Bronchial epithelial cell (primary cell): ENCODE measurements at places on chromosomes 12 and 14.

DNA sequence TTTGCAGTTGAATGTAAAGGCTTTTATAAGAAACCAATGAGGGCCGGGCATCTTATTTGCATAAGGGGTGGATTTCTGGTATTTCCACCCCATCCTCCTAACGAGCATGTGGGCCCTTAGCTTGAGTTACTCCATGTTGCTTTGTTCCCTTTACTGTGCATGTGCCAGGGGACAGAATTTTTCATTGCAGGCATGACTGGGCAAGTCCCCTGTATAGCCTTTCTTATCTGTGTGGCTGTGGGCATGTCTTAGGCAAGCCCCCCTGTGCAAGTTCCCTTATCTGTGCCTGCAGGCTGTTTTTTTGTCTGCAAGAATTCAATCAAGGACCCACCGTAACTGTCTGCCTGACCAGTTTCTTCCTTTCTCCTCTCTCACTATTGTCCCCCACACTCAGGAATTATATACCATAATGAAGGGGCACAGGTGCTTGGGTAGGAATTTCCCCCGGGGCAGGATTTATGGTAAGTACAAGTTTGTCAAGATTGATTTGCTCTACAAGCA lies 152.2 kb upstream of the CNOT2 start:
- no peak for DNase-seq

DNA sequence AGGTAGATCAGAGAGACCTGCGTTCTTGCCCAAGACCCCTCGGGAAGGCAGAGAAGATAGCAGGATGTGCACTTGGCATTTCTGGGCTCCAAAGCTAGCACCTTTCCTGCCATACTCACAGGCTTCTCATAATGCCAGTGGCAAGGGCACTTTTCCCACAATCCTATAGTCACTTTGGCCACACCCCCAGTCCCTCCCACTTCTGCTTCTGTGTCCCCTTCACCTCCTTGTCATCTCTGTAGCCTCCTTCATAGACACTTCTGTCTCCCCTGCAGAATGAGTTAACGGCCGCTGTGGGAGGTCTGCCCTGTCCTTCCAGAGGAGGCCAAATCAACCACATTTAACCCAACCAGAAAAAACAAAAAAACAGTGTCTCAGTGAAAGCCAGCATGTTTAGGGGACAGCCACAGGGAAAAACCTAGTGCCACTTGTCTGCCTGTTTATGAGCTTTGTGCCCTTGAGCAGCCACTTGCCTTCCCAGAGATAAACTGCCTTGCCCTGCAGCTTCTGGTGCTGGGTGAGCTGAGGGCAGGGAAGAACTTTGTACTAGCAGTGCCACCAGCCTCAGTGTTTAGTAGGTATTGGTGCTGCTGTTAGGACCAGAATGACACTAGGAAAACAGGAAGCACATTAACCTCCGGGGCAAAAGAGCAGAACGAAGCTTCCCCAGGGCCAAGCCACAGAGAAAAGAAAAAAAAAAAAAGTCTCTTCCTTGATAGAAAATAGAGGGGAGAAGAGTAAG lies 193.0 kb upstream of the PWP1 start:
- DNase-seq = no peak

DNA sequence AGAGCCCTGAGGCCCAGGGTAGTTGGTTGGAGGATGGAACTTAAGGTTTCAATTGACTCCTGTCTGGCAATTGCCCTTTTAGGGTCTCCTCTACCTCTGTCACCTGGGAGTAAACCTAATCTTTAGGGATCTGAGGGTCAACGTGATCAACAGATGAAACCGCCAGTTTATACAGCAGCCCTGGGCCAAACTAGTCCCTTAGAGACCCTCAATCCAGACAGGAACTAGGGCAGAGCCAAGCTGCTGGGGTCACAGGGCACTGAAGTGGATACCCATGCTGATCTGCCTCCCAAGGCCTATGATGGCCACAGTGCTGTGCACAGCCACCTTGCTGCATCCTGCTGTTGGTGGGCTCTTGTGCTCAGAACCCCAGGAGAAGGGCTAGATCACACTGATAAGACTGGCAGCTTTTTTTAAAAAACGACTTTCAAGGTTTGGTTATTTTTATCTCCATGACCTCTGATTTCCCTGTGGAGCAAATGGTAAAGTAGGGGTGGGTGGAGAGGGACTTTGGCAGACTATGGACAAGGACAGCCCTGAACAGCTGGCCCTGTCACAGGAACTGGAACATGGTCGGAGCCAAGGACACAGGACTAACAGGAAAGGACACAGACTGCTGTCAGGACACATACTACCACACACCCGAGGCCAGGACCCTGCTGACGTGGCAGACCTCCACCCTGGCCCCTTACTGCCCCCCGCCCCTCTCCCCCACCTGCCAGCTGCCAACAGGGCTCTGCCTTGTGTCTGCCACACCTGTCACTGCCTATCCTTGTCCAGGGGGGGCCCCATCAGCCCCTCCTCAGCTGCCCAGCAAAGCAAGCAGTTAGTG lies 474 bp downstream of the FITM1 start:
- no peak for DNase-seq

DNA sequence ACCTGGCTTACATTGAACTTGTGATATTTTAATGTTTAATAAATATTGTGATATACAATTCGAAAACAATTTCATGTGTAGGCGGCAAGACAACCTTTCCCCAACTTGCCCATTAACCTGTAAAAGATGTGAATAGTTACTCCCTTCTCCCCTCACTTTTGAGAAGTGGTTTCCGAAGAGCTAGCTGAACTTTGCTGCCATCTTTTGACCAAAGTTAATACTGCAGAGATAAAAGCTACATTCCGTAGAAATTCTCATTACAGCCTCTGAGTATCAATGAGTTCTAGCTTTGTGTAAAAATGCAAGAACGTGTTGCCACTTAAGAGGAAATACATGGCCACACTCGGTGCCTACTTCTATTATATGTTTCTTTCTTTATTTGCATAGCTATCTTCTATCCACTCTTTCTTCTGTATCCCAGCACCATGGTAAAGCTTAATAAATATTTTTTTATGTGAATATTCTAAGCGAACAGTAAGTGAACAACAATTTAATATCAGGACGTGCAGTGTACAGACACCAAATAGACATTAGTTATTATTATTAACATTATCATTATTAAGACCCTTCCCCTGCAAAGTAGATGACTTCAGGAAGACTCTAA lies 105.1 kb upstream of the TMEM260 start:
- DNase-seq = peak; percentile 44

- DNase-seq = peak; percentile 10
Observed at GRCh38 chr14:96754162-96754844, 42.9 kb upstream of the VRK1 start.

GRCh38 chr12:128316973-128317526 lies 50.1 kb downstream of the TMEM132C start:
- no peak for DNase-seq

- peak; percentile 13 for DNase-seq
Observed at GRCh38 chr12:91746976-91747375, 398.7 kb downstream of the BTG1 start.

DNA sequence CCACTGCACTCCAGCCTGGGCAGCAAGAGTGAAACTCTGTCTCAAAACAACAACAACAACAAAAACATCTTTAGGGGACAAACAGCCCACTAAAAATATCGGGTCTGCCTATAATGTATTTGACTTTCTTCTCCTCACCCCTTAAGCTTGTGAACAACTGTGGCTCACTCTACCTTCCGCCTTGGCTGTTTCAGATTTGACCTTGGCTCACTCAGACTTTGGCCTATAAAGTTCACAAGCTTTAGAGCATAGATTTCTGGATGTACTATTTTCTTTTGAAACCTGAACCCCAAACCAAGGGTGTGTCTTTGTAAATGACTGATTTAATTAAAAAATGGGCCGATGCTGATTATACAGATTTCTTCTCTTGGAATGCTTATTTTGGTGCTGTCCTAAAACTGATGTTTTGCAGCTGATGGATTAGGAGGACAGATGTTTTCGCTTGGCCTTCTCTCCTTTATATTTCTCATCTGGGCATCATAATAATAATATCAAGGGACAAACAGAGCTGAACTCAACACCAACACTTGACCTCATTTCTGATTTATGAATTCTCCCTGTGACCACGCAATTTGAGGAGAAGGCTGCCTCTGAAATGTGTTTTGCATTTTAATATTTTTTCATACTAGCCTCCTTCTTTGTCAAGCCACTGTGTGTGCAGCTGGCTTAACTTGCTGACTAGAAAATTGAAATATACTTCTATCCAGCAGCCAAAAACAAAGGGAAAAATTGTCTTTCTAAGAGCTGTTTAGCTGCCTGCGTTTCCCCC lies 40.2 kb upstream of the RASSF3 start:
- DNase-seq = no peak

DNA sequence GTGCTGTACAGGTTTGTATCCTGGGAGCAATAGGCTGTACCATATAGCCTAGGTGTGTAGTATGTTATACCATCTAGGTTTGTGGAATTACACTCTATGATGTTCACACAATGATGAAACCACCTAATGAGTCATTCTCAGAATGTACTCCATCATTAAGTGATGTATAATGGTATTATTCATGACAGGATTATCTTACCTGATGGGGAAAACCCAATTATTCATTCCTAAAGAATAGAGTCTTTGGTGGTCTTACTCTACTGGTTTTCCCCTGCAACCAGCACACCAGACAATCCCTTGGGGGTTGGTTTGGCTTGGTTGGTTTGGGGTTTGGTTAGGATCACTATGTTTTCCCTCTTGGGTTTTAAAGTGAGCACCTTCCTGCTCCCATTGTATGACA lies 12.6 kb upstream of the OR10P1 start:
- peak; percentile 91 for DNase-seq

DNA sequence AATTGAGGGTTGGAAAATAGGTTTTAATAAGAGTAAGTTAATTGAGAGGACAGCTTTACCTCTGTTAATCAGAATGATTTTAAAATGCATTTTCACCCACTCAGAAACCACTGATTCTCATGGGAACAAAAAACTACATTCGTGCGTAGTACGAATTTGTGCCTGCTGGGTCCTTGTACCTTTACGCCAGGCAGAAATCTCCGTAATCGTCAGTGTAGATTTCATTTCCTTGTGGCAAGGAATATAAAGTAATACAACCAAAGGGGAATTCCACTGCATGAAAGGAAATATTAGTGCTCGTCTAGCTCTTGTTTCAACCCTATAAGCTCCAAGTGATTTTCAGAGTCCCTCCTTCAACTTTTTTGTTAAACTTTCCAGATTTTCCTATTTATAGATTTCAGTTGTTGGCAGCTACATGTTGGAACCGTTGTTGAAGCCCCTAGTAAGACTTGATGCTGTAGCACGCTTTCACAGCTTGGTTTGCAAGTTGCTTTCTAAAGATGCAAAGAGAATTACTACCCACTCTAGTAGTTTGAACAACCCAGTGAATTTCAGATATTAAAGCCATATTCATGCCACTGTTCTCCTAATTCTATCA lies 90.6 kb downstream of the ETV6 start:
- DNase-seq = peak; percentile 55

DNA sequence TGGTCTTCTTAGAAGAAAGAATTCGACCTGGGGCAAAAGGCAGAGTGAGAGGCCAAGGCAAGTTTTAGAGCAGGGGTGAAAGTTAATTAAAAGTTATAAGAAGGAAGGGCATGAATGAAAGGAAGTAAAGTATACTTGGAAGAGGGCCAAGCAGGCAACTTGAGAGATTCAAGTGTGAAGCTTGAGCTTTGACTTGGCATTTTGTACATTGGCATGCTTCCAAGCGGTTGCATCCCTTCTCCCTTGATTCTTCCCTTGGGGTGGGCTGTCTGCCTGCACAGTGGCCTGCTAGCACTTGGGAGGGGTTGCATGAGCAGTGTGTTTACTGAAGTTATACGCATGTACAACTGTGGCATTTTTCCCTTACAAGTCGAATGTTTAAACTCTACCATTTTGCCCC lies 74.8 kb upstream of the MGAT4C start:
- no peak for DNase-seq

DNA sequence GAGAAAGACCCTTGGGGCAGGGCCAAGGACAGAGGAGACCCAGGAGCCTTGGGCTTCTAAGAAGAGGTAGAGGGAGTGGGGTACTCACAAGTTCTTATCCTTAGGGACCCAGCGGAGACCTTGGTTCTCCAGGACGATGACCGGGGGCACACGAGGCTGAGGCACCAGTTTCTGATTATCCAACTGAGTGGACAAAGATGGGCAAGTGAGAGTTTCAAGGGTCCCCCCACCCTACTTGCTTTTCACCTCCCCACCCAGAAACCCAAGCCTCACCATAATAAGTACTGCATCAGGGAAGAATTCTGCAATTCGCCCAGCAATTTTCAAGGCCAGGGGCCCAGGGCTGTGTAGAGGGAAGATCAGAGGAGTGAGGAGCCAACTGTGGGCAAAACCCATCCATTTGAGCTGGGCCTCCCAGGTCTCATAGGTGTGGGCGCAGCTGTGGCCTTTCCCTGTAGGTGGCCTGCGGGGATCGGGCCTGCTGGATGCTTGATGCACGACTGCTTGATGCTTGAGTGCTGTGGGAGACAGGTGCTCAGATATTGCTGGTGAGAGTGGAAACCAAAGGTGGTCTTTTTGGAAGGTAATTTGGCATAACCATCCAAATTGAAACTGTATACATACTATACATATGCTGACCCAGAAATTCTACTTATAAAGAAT lies 2.0 kb downstream of the EMC9 start:
- DNase-seq = no peak
